GM10248 (cell line): ENCODE measurements at places on chromosomes 2 and 18.

DNA sequence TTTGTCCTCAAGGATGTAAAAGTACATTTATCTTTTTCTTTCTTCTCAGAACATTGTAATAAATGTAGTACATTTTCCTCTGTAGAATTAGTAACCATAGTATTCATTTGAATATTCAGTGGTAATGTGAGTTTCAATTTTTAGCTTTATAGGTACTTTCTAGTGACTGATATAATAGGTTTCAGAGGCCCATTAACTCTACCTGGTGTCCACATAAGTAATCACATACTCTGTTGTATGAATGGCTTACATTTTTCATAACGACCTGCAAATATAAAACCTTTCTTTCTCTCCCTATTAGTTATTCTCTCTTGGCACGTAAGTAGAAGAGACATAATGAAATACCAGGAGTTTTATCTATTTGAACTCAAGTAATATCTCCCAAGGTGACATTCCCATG is 1017.6 kb downstream of the DPP10 start:
- DNase-seq, result no peak

- DNase-seq, result no peak
These were observed 221.9 kb downstream of the OTX1 start for GRCh38 chr2:63272560-63272959.

GRCh38 chr18:32368170-32368569 is 102.5 kb downstream of the GAREM1 start:
- no peak for DNase-seq

DNA sequence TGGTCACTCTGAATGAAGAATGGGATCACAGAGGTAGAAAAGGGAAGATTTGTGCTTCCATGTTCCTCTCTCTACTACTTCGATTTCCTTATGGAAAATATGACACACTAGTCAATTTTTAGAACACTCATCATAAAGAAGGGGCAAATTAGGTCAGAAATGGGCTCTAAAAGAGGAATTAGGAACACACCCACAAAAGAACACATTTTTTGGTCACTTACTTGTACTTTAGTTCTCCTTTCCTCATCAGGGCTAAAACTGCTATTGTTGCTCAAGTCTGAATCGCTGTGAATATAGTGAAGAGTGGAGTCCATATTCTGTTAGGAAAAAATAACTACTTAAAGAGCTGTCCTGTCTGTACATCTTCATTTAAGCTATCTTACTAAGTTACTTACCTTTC is 52.6 kb downstream of the PPP4R1 start:
- DNase-seq, result no peak

GRCh38 chr18:61854578-61855448 is 38.0 kb downstream of the RNF152 start:
- no peak for DNase-seq

DNA sequence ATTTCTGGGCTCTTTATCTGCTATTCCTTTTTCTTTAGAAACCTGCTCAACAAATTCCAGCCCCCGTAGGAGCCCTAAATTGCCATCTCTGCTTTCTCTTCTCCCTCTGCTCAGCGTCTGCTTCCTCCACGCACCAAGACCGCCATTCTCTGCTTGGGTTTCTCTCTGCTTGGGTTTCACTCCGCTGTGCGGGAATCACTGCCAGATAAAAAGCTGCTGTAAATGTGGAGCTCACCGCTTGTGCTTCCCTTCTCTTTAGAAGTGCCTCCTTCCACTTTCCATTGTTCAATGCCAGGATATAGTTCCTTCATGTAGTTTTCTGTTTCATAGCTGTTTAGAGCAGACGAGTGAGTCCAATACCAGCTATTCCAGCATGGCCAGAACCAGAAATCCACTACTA is 45.9 kb downstream of the TMEM237 start:
- no peak for DNase-seq

DNA sequence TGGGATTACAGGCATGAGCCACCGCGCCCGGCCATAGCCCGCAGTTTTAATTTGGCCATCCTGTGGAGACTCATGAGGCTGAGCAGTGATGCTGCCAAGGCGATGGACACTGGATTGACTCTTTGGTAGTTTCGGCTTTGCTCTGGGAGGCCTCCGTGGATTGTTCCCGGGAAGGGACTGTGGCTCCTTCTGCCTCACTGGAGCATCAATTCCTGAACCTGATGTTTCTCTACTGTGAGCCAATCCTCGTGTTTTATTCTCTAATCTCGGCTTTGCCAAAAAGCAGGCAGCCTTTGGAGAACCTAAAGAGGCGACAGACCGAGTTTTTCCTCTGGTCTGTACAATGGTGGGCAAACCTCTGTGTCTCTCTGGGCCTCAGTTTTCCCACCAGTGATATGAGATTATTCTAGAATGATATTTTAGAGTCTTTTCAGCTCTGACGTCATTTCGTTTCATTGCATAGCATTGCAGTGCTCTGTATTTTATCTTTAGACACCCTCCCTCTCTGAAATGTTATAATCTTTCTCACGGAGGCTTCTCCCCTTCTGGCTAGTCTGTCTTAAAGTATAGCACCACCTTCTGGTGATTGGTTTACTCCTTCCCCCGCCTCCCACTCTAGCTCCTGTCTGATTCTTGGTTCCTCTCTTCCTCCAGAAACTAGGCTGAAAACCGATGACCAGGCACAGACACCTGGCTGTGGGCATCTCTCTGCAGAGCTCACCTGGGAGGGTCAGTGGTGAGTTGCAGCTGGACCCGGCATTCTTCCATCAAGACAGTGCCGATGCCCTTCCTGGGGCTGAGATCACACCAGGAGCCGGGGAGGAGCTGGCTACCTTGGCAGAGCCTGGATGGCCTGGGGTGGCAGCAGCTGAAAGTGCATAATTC is 341.3 kb downstream of the MYCN start:
- DNase-seq, result peak; percentile 37

DNA sequence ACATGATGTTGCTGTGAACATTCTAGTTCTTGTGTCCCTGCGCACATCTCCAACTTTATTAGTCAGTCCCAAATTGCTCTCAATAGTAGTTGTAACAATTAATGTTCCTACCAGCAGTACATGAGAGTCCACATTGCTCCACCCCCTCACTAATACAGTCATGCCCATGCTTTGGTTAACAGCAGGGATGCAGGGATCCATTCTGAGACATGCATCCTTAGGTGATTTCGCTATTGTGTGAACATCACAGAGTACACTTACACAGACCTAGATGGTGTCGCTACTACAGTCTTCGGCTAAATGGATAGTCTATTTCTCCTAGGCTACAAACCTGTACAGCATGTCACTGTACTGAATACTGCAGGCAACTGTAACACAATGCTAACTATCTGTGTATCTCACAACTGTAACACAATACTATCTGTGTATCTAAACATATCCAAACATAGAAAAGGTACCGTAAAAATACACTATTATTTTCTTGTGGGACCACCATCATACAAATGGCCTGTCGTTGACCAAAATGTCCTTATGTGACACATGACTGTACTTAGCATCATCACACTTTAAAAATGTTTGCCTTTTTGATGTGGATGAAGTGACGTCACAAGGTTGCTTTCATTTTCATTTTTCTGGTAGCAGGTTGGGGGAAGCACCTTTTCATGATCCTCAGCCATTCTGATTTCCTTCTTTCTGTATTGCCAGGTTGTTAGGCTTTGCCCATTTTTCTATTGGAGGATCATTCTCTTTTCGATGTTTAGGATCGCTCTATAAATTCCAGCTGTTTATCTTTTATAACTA is 82.9 kb upstream of the RNF152 start:
- no peak for DNase-seq

DNA sequence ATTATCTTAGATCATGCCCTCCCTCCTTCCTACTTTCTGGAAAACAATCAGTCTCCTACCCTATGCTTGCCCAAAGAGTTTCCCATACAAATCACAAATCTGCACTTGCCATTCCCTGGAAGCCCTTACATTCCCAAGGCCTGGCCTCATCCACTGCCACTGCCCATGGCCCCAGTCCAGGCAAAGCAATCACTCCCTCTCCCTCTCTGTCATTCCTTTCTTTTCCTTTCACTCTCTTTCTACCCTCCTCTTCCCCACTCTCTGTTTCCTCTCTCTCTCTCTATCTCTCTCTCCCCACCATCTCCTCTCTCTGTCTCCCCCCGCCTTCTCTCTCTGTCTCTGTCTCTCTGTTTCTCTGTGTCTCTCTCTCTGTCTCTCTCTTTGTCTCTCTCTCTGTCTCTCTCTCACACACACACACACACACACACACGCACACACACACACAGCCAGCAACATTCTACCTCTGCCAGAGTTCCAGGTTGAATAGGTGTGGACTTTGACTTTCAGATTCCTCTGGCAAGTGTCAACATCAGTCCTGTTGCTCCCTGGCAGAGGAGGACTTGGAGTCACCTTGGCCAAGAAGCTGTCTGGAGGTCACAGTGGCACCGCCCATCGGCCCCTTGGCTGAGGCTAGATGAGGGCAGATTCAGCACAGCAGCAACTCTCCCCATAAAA is 43.7 kb upstream of the NAT8 start:
- DNase-seq, result no peak

- no peak for DNase-seq
These were observed 291.2 kb upstream of the DDX18 start for GRCh38 chr2:117523267-117523666.

- DNase-seq, result no peak
These were observed 149.9 kb upstream of the TTC39C start for GRCh38 chr18:23864624-23865023.

DNA sequence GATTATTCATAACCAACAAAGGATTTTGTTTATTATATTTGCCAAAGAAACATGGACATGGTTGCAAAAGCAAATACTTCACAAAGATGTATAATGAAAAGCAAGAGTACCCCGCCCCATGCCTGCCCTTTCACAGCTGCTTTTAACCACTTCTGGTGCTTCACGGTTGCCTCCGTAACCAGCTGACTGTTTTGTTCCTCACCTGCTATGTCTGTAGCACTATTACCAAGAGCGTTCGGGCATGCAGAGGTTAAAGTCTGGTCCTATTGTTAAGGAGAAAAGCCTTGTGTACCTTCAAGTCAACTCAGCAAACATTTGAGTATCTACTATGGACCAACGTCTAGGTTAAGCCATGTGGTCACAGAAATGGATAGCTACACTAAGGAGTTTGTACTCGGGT is 115.2 kb upstream of the FOSL2 start:
- DNase-seq, result no peak

DNA sequence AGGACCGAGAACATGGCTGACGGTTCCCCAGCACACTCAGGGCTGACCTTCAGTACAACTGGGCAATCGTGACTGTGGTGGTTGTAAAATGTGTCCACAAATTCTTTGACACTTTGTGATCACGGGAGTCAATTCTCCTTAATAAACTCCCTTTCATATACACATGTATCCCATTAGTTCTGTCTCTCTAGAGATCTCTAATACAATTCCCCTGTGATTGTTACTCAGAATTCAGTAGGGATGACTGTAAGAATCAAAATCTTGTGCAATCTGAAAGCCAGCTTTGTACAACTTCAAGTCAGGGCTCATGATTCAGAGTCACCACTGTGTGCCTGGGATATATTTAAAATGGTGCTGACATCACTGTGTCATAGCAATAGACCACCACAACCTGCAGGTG is 89.5 kb upstream of the LMAN1 start:
- no peak for DNase-seq

DNA sequence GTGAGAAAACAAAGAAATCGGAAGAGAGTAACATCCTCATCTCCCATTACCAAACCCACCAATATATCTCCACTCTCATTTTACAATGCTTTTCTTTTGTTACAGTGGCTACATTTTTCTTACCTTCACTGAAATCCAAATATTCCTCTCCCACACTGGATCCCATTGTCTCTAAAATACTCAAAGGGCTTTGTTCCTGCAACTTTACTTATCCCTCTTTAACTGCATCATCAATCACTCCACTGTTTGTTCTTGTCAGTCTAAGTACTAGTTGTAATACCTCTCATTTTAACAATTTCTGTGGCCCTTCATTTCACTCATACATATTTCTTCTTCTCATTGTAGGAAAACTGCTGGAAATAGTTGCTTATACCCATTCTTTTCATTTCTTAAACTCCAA is 464.2 kb upstream of the PIK3C3 start:
- no peak for DNase-seq

DNA sequence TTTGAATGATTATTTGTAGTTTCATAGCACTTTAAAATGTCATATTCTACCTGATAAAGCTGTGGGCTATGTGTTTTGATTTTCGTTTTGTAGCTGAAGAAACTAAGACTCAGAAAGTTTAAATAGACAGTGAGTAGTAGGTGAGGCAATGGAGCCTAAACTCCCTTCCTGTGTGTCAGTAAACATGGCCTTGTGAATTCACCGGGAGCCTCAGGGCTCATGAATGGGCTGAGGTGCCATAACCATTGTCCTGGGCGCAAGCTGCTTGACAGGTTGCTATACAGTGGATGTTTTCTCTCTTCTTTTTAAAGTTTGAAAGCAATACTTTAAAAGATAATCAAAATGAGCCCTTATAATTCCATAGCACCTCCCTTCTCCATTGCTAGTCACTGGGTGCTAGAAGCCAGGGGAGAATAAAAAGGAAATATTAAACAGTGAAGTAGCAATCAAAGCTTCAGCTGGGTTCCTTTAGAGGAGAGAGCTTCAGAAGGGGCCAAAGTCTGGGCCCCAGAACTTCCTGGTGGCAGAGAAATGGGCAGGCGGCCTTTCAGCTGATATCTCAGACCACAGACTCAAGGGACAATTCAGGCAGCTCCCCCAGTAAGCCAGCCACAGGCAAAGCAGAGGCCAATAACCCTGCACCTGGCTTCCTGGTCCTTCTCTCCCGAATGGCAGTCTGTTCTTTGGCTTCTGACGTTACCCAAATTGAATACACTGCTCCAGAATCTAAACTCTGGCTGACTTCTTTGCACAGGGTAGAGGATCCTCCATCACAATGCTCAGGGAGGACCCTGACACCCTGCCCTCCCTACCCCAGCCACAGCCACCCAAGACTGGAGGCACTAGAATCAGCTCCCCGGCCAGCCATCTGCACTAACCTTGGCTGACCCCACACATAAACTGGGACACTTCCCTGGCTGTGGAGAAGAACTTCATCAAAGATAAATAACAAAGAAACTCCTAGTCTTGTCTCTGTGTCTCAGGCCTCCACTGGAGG is 51.8 kb upstream of the NPAS2 start:
- no peak for DNase-seq

GRCh38 chr2:207746131-207746530 is 23.6 kb downstream of the FZD5 start:
- peak; percentile 65 for DNase-seq

DNA sequence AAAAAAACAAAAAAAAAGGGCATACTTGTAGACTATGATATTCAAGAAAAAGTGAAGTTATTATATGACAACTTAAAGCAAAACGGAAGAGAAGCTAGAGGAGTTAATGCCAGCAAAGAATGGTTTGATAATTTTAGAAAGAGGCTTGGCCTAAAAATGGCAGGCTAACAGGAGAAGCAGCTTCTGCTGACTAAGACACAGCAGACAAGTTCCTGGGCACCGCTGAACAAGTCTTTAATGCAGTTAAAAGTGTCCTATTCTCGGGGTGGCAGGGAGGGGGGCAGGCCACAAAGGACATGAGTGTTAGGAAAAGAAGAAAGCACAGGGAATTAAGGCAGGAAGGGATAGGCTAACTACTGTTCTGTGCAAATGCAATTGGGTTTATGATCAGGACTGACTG is 50.3 kb upstream of the GAREM2 start:
- no peak for DNase-seq

GRCh38 chr18:3171631-3172030 is 48.1 kb downstream of the MYOM1 start:
- DNase-seq, result no peak
